Lower leg skin (tissue), 4 donors: ENCODE measurements at places on chromosomes 3 and 15.

DNA sequence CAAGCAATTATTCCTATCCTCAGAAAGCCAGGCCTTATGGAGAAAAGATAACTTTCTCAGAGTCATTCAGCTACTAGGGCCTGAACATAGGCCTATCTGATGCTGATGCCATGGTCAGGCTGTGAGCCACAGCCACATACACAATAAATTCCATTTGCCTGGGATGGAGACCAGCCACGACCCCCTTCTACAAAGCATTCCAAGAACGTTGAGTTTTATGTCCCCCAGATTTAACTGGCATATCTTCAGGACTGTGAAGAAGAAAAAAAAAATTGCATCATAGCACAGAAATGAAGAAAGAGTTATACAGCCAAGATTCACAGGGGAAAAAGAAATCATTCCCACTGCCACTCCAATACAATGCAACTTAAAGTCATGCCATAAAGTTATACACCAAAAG, 100.0 kb downstream of the THBS1 start:
- DNase-seq: no peak

DNA sequence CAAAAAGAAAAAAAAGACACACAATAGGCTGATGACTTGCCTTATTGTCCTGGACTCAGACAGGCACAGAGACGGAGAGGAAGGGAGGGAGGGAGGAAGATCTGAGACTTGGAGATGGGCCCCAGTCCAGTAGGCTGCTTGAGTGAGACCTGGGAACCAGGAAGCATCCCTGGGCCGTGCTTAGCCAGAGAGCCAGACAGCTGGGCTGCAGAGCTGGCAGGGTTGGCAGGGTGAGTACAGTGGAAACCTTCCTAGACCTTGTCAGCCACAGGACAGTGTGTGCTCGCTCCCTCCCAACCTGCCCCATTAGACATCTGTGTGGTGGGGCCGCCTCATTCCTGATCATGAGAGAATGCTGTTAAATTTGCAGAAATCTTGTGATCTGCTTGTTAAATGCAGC, 107.9 kb upstream of the ALDH1A3 start:
- peak; percentile 16 for DNase-seq

- DNase-seq: no peak
Measured at GRCh38 chr15:77831986-77832385, 199.3 kb upstream of the LINGO1 start.

GRCh38 chr3:168747697-168748096, 652.0 kb upstream of the GOLIM4 start:
- no peak for DNase-seq

DNA sequence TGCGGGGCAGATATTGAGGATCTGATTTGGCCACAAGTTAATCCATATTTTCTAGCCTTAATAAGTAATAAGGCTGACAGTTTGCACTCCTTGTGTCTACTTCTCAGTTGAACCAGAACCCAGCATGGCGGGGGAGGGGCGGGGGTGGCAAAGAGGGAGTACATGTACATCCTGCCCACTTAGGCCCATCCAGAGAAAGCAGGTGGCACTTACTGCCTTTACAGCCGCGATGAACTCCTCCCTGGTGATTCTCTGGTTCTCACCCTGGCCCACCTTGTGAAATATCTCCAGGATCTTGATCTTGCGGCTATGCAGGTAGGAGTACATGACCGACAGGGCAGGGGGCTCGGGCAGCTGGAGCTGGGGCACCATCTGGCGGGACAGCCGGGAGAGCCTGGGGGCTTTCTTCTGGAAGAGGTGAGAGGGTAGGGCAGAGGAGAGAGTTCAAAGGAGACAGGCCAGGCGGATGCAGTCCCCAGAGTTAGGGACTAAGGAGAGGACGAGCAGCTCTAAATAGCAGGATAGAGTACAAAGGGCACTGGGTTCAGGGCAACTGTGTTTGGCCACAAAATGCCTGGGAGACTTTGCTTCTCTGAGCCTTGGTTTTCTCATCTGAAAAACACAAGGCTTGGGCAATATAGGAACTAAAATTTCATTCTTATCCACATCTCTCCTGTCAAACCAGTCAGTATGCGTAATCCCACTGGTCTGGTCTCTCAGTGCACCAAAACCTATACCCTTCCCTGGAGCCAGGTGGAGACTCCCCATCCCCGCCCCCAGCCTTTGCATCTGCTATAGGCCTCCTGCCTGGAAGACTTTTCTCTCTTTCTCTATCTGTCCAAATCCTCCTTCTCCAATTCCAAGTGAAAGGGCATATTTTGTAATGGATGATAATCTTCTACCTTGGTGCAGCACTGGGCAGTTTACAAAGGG, 10.1 kb downstream of the EFCAB12 start:
- peak; percentile 80 for DNase-seq

GRCh38 chr15:70245932-70246622, 148.4 kb upstream of the TLE3 start:
- no peak for DNase-seq

GRCh38 chr3:53842436-53843194, 3.6 kb downstream of the CHDH start:
- no peak for DNase-seq
